ENCODE measurements at places on chromosomes 5 and 9.

GRCh38 chr9:134724202-134724911, 82.8 kb downstream of the COL5A1 start:
- DNase-seq = no peak

GRCh38 chr9:124764774-124765438, 6.2 kb downstream of the NR6A1 start:
- no peak for DNase-seq

DNA sequence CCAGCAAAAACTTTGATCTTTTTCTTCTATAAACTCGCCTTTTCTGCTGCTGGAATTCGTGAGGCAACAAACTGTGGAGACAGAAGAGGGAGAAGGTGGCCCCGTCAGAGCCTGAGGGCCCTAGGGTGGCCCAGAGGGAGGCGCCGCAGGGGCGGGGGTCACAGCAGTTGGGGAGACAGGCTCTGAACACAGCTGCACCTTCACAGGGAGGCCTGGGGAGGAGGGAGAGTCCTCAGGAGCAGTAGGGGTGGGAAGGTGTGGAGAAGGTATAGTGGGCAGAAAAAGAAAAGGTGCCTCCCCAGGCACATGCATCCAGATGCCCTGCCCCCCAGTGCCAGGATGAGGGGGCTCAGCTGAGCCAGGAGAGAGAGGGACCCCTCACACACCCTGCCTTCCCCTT, 15.1 kb downstream of the PHF19 start:
- DNase-seq = no peak

GRCh38 chr5:23027331-23027730, 174.2 kb upstream of the CDH12 start:
- DNase-seq = no peak

DNA sequence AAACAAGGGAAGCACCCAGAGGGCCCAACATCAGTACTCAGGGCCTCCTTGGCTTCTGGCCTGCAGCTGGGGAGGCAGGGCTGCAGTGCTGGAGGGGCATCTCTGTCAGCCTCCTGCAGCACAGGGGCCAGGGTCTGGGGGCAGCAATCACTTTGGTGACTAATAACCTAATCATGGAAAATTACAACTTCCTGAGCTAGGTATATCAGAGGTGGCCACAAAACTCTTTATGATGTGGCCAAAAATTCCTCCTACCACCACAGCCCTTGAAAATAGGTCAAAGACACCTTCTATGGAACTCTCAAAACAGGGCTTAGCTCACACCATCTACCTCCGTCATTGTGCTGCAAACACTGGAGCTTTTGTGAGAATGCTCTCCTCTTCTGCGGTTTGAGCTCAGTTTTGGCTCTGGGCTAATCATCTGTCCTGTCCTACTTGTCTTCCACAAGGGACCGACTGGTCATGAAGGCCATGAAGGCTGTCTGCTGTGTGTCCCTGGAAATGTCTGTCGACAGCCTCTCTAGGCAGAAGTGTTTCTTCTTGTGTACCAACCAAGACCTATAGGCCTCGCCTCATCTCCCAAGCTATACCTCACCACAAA, 28.6 kb downstream of the CSF2 start:
- DNase-seq = no peak

DNA sequence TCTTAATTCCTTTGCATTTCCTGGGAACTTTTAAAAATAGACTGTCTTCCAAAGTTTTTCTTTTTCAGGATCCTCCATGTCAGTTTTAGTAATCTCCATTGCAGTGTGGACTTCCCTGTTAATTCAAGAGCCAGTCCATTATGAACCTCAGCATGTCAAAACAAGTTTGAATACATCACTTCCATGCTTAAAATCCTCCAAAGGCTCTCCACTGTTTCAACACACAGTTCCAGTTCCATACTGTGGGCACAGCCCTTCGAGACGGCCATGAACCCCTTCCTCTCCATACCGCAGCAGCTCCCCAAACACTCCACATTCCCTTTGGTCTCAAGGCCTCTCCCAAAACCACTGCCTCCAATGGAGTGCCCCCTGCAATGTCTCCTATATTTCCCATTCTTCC, 19.5 kb downstream of the LIFR start:
- DNase-seq = no peak

Data from stimulated activated CD8-positive, alpha-beta memory T cell treated with anti-CD3 and anti-CD28 coated beads, Interleukin-15, amount 100 ng/mL, for 1 hour (primary cell).